ENCODE measurements at places on chromosomes 11 and 22.

- no peak for DNase-seq
Measured at GRCh38 chr22:23193882-23194281, 13.6 kb downstream of the BCR start.

DNA sequence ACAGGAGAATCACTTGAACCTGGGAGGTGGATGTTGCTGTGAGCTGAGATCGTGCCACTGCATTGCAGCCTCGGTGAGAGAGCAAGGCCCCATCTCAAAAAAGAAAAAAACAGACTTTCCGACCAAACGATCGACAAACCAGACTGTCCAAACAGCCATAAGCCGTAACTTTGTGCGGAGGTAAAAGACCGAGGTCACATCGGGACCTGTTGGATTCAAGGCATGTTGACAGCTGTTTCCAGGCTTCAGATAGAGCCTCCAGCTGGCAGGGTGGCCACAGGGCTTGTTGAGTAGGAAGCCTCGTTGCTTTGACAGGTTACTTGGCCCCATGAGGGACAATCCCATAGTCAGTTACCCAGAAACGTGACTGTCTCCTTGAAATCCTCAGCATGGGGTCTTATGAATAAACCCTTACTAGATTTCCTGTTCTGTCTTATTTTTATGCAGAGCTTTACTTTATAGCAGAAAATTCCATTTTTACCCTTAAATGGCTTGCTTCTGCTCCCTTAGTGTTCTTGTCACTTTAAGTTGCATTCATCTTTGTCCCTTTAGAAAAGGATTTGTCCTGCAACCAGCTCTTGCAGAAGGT is 22.3 kb downstream of the PPARA start:
- no peak for DNase-seq

GRCh38 chr11:77175869-77176539 is 48.0 kb downstream of the MYO7A start:
- DNase-seq: no peak

DNA sequence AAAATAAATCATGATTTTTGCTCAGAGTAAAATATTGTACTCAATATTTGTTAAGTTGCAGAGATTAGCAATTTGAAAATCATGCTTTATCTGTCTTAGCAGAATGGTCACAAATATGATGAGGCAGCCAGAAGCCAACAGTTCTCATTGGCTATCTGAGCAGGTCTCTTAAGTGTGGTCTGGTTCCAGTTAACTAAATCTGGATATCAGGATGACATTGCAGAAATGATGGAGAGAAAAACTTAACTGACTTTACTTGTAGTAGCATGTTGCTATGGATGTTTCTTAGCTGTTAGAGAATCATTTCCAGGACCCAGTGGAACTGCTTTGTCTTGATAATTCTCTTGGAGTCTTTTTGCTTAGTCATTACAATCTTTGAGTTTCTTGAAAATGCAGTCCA is 1070.3 kb downstream of the JRKL start:
- no peak for DNase-seq

GRCh38 chr11:92409956-92410355 is 185.3 kb downstream of the FAT3 start:
- no peak for DNase-seq

- DNase-seq: no peak
Measured at GRCh38 chr11:68436985-68437926, 23.3 kb upstream of the PPP6R3 start.

- DNase-seq: no peak
Measured at GRCh38 chr22:23718371-23719165, 27.8 kb downstream of the RGL4 start.

GRCh38 chr11:102623128-102623527 is 2.0 kb downstream of the MMP20 start:
- no peak for DNase-seq

DNA sequence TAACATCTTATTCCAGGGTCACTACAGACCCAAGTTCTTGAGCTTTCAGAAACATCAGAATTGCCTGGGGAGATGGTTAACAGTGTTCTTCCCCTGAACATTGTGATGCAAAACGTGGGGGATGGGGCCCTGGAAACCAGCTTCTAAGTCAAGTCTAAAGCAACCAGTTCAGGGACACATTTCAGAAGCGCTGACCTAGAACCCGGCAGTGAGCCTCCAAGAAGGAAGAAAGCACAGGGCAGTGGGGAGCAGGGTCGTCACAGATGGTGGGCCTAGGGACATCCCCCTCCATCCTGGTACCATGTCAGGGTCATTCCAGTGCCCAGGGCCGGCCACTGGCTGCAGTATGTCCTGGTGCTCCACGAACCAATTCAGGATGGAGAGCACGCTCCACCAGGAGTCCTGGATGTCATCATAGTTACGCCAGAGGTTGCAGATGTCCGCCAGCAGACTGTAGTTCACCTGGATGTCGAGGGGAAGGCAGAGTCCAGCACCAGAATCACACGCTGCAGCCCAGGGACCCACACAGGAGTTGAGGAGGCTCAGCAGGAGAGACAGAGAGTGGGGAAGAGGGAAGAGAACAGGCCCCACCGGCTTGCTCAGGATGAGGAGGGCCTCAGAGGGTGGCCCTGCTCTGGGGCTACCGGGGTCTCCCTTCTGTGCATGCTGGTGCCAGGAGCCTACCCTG is 5.0 kb downstream of the NAGA start:
- DNase-seq: peak; percentile 13

DNA sequence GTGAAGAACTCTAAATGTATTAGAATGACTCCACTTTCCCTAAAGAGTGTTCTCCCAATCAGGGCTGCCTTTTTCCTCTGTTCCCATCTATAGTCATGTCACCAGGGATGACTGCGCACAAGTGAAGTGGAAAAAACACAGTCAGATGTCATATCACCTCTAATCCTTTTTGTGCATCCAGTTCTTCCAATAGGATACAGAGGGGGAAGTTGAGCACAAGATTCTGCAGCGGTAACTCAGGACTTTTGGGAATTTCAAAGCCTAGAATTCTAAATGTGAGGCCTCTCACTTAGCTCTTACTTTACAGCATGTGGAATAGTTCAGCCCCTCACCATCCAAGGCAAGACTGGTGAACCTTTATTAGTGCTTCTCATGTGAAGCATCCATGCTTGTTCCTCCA is 602.6 kb downstream of the NTM start:
- DNase-seq: no peak

- DNase-seq: no peak
Measured at GRCh38 chr11:80860632-80861031, 1419.8 kb upstream of the TENM4 start.

- DNase-seq: no peak
Measured at GRCh38 chr11:10488934-10489691, 34.0 kb downstream of the AMPD3 start.

- DNase-seq: no peak
Measured at GRCh38 chr22:32776802-32777201, 24.7 kb upstream of the TIMP3 start.

GRCh38 chr11:123570939-123571580 is 83.4 kb downstream of the SCN3B start:
- DNase-seq: no peak

- no peak for DNase-seq
Measured at GRCh38 chr22:24465566-24465965, 29.6 kb upstream of the UPB1 start.

DNA sequence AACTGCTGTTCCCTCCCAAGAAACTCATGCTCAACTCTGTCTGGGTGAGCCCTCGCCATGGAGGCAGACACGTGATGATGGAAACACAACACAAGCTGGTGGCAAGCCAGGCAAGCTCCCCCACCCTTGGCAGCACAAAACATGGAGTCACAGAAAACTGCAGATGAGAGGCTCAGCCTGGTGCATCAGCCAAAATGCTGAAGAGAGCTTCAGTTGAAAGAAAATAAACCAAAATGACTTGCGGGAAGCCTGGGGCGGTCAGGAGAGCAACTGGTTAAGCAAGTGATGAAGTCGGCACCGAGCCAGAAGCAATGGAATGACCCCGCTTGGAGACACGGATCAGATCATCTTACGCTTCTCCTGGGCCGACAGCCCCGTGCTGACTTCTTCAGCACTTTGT is 68.3 kb downstream of the C11orf58 start:
- no peak for DNase-seq

DNA sequence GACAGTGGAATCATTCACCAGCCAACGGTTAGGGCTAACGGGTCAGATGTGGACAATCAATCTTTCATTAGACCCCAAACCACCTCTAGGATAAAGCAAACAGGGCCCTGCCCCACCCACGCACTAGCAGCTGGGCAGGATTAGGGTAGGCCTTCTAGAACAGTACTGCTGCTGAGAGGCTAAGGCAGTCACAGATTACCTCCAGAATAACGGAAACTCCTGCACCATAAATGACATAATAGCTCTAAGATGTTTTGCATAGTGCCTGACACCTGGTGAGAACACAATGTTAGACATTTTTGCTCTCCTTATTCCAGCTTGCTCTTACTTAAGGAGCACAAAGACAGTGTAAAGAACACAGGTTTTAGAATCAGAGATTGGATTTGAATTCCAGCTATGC is 1.8 kb downstream of the SYTL2 start:
- DNase-seq: no peak

DNA sequence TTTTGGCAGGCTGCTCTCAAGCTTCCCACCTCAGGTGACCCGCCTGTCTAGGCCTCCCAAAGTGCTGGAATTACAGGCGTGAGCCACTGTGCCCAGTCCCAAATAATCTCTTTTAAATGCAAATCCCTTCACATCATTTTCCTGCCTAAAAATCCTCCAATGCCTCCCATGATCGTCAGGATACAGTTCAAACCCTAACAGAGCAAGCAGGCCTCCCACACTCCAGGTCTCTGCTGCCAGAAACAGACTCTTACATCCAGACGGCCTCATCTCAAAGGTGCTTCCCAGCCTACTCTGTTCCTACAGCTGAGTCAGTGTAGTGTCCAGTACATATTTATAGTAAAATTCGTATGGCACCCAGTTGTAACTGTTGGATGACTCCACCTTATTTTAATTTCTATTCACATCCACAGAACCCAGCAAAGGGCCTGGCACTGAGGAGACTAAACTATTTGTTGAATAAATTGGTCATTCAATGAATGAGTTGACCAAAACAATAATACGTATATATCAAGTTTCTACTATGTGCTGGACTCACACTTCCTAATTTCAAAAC is 8.2 kb downstream of the SIRT3 start:
- no peak for DNase-seq

GRCh38 chr11:19244621-19245020 is 3.9 kb upstream of the E2F8 start:
- no peak for DNase-seq

- peak; percentile 63 for DNase-seq
Measured at GRCh38 chr11:67022341-67022933, 497 bp upstream of the SYT12 start.

- no peak for DNase-seq
Measured at GRCh38 chr22:42670921-42671709, 21.9 kb upstream of the CYB5R3 start.

DNA sequence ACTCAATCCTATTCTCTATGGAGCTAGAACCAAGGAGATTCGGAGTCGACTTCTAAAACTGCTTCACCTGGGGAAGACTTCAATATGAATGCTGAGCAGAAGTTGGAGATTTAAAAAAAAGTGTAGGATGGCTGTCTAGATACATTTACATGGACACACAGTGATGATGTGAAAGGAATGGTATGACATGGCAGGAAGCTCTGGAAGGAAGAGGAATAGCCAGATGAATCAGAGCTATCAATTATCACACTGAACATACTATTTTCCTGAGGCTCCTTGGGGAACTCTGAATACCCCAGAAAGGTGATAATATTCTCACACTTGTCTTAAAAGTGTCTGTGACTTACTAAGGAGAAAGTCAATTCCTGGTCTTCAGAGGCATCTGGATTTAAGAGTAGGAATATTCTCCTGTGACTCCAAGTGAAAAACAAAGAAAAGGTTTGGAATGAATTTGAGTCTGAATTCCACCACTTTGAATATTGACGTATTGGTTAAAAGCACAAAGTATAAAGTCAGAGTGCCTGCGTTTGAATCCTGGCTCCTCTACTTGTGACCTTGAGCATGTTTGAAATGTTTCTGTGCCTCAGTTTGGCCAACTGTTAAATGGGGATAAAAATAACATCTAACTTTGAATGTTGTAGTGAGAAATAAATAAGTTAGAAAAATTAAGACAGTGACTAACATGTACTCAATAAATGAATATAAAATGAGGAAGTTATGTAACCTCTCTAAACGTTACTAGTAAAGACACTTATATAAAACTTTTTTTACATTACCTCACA is 1.3 kb downstream of the OR52D1 start:
- DNase-seq: no peak

- no peak for DNase-seq
Measured at GRCh38 chr11:63837739-63838138, 1.2 kb upstream of the MARK2 start.

DNA sequence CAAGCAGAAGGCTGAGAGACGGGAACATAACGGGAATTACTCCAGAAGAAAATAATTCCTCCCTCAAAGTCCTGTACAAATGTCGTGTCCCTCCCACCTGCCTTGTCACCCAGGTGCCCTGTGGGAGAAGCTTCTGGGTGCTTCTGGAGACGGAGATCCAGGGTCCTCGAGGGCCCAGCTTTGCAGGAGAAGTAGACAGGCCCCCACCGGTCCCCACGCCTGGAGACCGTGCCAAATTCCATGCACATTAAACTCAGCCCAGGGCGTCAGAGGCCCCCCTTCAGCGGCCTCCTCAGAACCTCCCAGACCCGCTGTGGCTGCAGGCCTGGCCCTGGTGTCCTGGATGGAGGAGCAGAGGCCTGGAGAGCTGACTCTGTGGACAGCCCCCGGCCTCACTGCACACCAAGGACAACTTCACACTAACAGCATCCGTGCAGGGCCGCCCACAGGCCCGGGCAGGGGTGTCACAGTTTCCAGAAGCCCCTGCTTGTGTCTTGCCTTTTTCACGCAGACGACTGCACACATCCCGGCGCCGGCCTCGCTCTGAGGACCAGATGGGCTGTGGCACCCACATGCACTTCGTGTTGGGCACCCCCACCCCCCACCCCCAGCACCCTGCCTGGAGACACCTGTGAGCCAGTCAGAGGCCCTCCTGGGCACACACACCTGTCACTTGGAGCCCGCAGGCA is 734.3 kb downstream of the BRD1 start:
- DNase-seq: no peak

- peak; percentile 23 for DNase-seq
Measured at GRCh38 chr11:132126973-132127899, 756.8 kb downstream of the NTM start.

DNA sequence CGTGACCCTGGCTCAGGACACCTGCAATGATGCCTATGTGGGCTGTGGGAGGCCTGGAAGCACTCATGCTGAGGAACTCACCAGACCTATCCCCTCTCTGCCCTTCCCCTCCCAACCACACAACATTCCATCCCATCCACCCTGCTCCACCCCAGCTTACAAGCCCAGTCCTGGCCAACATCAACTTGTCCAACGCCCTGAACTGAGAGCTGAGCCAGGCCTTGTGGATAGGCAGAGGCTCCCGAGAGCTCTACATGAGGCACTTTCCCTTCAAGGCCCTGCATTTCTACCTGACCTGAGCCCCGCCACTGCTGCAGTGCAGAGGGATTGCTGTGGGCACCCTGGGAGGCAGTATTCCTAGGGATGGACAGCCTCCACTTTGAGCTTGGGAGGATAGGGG is 112.4 kb downstream of the PDE2A start:
- no peak for DNase-seq

- peak; percentile 21 for DNase-seq
Measured at GRCh38 chr11:65412271-65413076, 10.1 kb upstream of the NEAT1 start.
